GM23248 (cell line): ENCODE measurements at places on chromosomes 2 and 18. TPM values are rescaled to one million over a fixed set of nuclear protein-coding genes. Genes with fewer than 3 reads are reported as not detected.
A peak's percentile ranks its signal among the peaks of the same experiment; 100 is the strongest.

The UGT1A10 gene
- total RNA-seq: not detected in 2 replicates

The UGT1A3 gene
- total RNA-seq: not detected in 2 replicates

The FOXI3 gene
- not detected in 2 replicates for total RNA-seq

The ATP6V1C2 gene
- total RNA-seq: not detected in 2 replicates

The POTEI gene
- total RNA-seq: not detected in 2 replicates

The MC2R gene
- total RNA-seq: not detected in 2 replicates

The KCNJ13 gene
- total RNA-seq: not detected in 2 replicates

The MAPRE2 gene
- total RNA-seq: 6.1 and 11.2 TPM in 2 replicates

DNA sequence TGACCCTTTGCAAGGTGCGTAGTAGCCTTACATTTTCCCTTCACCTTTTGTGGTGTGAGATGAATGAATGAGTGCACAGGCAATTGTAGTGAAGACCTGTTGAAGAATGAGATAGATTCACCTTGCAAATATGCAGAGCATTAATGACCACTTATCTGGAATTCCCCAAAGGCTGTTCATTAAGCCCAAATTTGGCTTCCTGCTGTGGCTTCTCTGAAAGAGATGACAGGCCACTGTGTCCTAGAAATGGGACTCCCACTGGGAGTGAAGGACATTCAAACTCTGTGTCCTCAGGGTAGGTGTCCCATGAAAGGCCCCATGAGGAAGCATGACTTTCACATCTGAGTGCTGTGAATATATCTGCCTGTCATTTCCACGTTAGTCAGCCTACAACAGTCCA lies 1821.8 kb upstream of the PIK3C3 start:
- H3K4me3 ChIP-seq: no peak overlapping the region
- no peak overlapping the region for H3K27ac ChIP-seq
- H3K27me3 ChIP-seq: no peaks in the 10 kb centered on the region
- DNase-seq: no peak
- no peaks in the 10 kb centered on the region for H3K4me1 ChIP-seq

- H3K27me3 ChIP-seq: no peaks in the 10 kb centered on the region
- H3K4me1 ChIP-seq: peaks cover 6% of the 10 kb centered on the region; the same call in 1 of the 2 replicates
- H3K36me3 ChIP-seq: no peaks in the 10 kb centered on the region
- DNase-seq: no peak
- no peak overlapping the region for H3K4me3 ChIP-seq
These were observed 56.4 kb upstream of the PPP1CB start for GRCh38 chr2:28695245-28695647.

DNA sequence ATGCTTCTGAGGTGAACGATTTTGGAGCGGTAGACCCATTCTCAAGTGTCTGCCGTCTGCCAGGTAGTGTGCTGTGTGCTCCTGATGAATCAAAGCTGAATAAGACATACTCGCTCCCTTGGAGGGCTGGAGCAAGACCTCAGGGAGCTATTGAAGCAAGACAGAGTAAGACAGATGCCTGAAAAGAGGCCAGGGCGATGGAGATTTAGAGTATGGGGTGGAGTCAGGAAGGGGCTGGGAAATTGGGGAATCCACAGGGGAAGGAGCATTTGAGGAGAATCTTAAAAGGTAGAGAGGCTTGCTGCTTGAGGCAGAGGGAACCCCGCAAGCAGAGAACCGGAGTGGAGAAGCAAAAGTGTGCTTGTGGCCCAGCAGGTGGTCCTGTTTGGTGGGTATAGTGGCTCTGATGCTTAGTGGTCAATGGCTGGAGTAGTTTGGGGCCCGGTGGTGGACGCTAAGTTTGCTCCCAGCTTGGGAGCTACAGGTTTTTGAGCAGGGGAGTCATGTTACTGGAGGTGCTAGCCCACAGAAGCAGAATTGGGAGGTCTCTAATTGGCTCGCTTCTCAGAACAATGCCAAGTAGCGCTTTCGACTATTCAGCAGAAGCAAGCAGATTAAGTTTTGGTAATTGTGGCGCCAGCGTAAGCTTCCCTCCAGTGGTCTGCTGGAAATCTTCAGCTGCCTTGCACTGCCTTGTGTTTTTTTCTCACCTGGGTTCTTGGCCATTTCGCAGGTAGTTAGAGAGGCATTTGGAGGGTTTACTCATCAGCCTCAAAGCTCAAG lies 2.0 kb downstream of the CNNM4 start:
- no peaks in the 10 kb centered on the region for H3K27me3 ChIP-seq
- no peaks in the 10 kb centered on the region for H3K36me3 ChIP-seq
- peaks cover 23% of the 10 kb centered on the region for H3K4me1 ChIP-seq
- DNase-seq: peak; percentile 22
- no peak overlapping the region for H3K27ac ChIP-seq
- peak overlapping the region; percentile 50 for H3K4me3 ChIP-seq

GRCh38 chr18:32974421-32975162 lies 201.8 kb upstream of the KLHL14 start:
- no peak overlapping the region for H3K4me3 ChIP-seq
- no peaks in the 10 kb centered on the region for H3K27me3 ChIP-seq
- no peaks in the 10 kb centered on the region for H3K36me3 ChIP-seq
- H3K27ac ChIP-seq: no peak overlapping the region
- H3K4me1 ChIP-seq: no peaks in the 10 kb centered on the region
- DNase-seq: no peak

GRCh38 chr2:53859206-53860181 lies at the start of gene GPR75:
TSS of gene GPR75 (minus strand) at chr2:53859967. CDS start at chr2:53854756, 5,211 bp downstream.
- no peaks in the 10 kb centered on the region for H3K27me3 ChIP-seq
- peaks cover 5% of the 10 kb centered on the region for H3K36me3 ChIP-seq
- peak within 1 kb of the TSS; percentile 72 for H3K4me3 ChIP-seq
- DNase-seq: peak; percentile 76

GRCh38 chr18:75545189-75545588 lies 117.7 kb upstream of the SMIM21 start:
- DNase-seq: peak; percentile 18
- H3K27ac ChIP-seq: no peak overlapping the region
- no peaks in the 10 kb centered on the region for H3K36me3 ChIP-seq

DNA sequence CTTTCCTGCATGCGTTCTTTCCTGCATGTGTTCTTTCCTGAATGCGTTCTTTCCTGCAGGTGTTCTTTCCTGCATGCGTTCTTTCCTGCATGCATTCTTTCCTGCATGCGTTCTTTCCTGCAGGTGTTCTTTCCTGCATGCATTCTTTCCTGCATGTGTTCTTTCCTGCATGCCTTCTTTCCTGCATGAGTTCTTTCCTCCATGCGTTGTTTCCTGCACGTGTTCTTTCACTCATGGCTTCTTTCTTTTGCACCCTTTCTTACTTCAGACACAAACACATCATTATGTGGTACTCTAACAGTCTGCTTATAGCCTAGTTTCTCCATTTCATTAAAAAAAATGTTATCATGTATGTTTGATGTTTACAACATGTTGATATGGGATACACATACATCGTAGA lies 261.6 kb upstream of the PXDN start:
- no peak overlapping the region for H3K27ac ChIP-seq
- no peak overlapping the region for H3K4me3 ChIP-seq
- H3K27me3 ChIP-seq: no peaks in the 10 kb centered on the region
- H3K36me3 ChIP-seq: no peaks in the 10 kb centered on the region

- H3K36me3 ChIP-seq: no peaks in the 10 kb centered on the region
- no peaks in the 10 kb centered on the region for H3K4me1 ChIP-seq
- no peak overlapping the region for H3K27ac ChIP-seq
- no peak overlapping the region for H3K4me3 ChIP-seq
- DNase-seq: no peak
These were observed 227.2 kb upstream of the HS6ST1 start for GRCh38 chr2:128545829-128546228.

GRCh38 chr2:18311420-18312195 lies 248.8 kb downstream of the RDH14 start:
- H3K4me3 ChIP-seq: peak overlapping the region; percentile 24; the same call in 1 of the 2 replicates
- DNase-seq: peak; percentile 82
- peaks cover 15% of the 10 kb centered on the region for H3K4me1 ChIP-seq

DNA sequence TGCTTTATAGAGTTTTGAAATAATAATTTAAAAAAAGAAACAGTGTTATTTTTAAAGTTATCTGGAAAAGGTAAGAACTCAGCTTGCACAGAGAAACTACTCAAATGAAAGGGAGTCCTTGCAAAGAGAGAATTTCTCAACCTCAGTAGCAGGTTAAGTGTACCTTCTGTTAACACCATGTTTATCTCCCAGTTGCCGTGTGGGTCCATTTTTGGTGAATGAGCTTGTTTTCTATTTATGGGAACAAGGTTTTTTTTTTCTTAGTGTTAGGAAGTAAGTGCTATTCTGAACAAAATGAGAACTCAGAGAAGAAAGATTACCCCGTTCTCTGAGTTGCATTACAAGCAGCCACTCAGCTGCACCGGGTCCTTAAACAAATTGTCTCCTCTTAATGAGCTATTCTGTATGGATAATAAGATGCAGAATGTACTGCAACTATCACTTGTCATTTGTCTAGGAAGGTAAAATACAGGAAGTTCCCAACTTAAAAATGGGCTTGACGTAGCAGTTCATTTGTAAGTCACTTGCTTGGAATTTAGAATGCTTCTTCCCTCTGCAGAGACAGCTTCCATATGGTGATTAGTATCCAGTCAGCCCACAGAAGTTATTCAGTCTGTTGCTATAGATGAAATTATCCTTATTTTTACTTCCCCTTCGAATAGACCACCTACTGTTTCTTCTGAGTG lies 74.9 kb downstream of the LTBP1 start:
- H3K27me3 ChIP-seq: no peaks in the 10 kb centered on the region
- H3K36me3 ChIP-seq: no peaks in the 10 kb centered on the region
- no peak overlapping the region for H3K4me3 ChIP-seq
- peak; percentile 74 for DNase-seq

DNA sequence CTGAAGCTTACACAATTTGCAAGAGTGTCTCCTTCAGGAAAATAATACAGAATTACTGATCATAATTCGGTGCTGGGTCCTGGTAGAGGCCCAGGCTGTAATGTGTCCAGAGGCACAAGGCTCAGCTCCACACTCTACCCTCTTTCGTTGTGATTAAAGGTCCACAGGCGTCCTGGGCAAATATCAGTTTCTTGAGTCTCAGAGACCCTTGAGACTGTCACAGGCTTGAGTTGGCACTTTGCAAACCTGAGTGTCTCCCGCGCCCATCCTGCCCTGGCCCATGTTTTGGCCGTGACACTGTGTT lies 46.9 kb upstream of the SMAD7 start:
- H3K4me1 ChIP-seq: peaks cover 44% of the 10 kb centered on the region
- no peaks in the 10 kb centered on the region for H3K27me3 ChIP-seq
- DNase-seq: no peak

DNA sequence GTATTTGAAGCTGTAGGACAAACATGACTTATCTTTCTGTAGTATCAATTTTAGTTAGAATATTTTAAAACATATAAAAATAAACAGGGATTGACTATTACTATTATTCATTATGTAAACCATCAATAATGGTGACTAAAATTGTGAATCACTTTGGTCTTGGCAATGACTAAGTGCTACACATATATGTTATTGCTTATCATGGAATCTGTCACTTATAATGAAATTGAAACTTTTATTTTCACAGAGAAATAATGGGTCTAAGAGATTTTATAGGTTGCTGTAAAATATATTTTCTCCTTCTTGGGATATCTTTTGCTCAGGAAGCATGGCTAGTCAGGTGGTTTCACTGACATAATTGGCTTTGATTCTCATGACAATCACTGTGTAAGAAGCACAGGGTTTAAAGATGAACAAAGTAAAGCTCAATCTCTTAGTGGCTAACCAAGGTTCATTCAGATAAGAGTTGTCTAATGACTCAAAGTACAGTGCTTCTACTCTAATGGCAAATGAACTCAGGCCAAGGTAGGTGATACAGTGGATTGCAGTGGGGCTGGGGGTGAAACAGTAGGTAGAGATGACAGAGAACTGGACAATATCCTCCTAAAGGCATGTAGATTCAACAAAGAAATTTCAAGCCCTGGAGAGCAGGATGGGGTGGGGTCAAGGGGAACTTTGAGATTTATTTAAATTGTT lies 98.6 kb upstream of the FANCL start:
- H3K27ac ChIP-seq: no peak overlapping the region
- no peak overlapping the region for H3K4me3 ChIP-seq
- DNase-seq: no peak

DNA sequence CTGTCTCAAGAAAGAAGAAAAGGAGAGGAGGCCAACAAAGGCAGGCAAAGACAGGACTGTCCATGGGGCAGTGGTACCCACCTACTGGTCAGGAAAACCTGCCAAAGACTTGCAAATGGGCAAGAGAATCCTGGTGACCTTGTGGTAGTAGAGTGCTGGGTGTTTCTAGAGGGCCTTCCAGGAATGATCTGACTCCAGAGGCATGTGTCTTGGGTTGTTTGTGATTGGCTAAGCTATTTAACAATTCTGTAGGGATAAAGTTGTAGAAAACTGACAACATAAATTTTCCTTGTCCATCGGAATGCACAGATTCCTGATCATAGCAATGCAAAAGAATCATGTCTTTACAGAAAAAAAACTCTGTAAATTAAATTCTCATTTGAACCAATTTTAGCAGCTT lies 68.5 kb upstream of the ZNF532 start:
- H3K4me1 ChIP-seq: no peaks in the 10 kb centered on the region
- H3K27ac ChIP-seq: no peak overlapping the region
- no peak overlapping the region for H3K4me3 ChIP-seq
- H3K36me3 ChIP-seq: no peaks in the 10 kb centered on the region

DNA sequence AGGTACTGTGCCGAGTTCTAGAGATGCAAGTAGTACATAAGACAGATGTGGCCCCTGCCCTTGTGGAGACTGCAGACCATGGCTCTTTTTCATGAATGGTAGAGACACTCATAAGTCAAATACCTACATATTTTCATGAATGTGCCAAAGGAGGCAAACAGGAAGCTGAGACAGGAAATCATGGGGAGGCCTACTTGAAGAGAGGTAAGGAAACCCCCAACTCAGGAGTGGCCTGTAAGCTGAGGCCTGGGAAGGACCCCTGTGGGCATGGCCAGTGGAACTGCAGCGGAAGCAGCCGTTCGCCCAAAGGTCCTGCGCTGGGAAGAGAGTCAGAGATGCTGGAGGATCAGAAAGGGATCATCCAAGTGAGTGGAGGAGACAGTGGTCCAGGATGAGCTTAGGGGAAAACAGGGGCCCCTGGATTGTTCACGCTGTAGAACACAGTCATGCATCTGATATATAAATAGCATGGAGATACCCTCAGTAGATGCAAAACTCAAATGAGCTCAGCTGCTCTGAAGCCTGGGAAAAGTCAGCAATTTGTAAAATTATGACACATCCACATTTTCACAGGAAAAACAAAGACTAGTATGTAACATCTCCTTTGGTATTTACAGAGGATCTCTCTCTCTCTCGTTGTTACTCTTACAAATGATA lies 228.9 kb downstream of the NEDD4L start:
- DNase-seq: peak; percentile 51
- no peaks in the 10 kb centered on the region for H3K27me3 ChIP-seq

GRCh38 chr2:239348563-239349452 lies 52.0 kb downstream of the HDAC4 start:
- H3K27ac ChIP-seq: no peak overlapping the region
- H3K27me3 ChIP-seq: no peaks in the 10 kb centered on the region
- no peak overlapping the region for H3K4me3 ChIP-seq
- DNase-seq: no peak

- H3K36me3 ChIP-seq: no peaks in the 10 kb centered on the region
- DNase-seq: no peak
- no peak overlapping the region for H3K27ac ChIP-seq
- no peak overlapping the region for H3K4me3 ChIP-seq
- H3K27me3 ChIP-seq: no peaks in the 10 kb centered on the region
- no peaks in the 10 kb centered on the region for H3K4me1 ChIP-seq
These were observed 104.0 kb downstream of the CYRIA start for GRCh38 chr2:16561676-16562075.
